Fibroblast of villous mesenchyme (primary cell): ENCODE measurements at places on chromosomes 13 and 19.

DNA sequence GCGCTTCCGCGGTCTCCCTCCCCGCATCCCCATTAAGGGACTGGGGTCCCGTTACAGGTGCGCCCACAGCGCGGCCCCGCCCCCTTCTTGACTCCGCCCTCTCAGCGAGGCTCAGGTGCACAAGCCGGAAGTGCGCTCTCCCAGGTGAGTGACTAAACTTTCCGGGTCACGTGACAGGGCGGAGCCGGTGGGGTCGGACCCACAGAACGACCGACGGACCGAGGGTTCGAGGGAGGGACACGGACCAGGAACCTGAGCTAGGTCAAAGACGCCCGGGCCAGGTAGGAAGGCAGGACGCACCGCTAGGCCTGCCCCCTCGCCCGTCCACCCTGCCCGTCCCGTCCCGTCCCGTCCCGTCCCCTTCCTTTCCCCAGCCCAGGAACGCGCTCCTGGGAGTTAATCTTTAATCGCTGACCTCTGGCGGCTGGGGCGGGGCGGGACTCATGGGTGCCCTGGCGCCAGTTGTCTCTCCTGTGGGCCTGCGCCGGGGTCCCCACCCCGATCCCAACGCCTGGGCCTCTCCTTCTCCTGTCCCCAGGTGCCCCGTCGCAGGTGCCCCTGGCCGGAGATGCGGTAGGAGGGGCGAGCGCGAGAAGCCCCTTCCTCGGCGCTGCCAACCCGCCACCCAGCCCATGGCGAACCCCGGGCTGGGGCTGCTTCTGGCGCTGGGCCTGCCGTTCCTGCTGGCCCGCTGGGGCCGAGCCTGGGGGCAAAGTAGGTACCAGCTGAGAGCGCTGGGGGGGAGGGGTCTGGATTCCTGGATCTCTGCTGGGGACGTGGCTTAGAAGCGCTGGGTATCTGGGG lies at the start of gene CRB3:
CRB3 (plus strand) TSS at position 202 of the 804 bp plus-strand sequence; CDS start at position 633, 431 bp downstream.
- no peak for DNase-seq

- DNase-seq, result no peak
These were observed 2.7 kb downstream of the CELF5 start for GRCh38 chr19:3227054-3227626.

- DNase-seq, result no peak
These were observed 17.1 kb downstream of the NWD1 start for GRCh38 chr19:16736709-16737108.

DNA sequence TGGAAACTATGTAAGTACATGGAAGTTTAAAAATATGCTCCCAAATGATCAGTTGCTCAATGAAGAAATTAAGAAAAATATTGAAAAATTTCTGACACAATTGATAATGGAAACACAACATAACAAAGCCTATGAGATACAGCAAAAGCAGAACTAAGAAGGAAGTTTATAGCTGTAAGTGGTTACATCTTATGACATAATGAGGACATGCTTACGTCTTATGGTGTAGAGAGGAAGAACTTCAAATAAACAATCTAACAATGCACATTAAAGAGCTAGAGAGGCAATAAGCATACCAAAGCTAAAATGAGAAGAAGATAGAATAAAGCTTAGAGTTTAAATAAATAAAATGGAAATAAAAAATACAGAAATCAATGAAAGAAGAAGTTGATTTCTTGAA lies 50.0 kb upstream of the CEACAM21 start:
- DNase-seq, result no peak

DNA sequence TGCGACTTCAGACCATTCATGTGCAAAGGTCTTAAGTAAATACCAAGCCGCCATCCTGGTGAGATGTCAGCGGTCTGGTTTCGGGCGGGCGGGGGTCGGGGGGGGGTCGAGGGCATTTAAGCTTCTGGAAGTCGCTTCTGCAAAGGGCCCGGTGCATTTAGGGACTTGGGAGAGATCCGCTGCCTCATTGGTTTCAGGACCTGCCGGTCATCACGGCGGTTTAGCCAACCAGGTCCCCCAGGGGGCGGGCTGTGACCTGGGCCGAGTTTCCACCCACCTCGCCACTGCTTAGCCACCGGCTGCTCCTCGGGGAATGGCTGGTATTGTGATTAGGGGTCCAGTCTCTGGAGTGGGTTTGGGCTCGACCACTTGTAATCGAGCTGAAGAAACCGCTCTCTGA lies 7.8 kb downstream of the ANKLE1 start:
- DNase-seq, result peak; percentile 91

- no peak for DNase-seq
These were observed 8.9 kb downstream of the DHX34 start for GRCh38 chr19:47357788-47358680.

GRCh38 chr19:45070861-45071544 lies 5.3 kb downstream of the ZNF296 start:
- DNase-seq, result no peak

DNA sequence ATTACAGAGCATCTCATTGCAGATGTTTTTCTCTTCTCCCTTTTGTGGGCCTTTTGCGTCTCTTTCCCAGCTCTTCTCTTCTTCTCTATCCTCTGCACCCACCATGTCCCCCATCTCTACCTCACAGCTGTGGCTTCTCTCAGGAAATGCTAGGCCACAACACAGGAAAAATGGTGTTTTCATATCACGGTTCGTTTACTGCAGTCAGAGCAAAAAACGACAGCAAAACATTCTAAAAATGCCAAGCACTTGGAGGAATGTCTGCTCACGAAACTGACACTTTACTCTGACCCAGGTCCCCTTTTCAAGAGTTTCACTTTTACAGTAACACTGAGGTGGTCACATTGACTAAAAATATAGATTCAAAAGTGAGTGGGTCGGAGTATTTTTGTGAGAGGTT lies 152.2 kb downstream of the DCT start:
- no peak for DNase-seq

DNA sequence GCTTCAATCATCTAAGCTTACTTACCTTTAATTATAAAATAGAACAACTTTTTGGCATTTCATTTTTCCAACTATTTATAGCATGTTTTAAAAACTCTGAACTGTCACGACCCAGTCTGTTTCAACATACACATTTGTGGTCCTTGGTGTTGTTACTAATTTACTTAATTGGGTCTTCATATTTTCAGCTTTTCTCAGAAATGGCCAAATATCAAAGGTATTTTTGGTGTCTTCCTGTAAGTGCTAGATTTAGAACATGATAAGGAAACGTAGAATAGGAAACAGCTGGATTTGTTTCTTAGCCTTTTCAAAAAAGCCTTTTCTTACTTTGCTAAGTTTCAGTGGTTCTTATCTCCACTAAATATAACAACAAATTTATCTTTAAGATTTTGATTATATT lies 11.4 kb downstream of the LPAR6 start:
- peak; percentile 37 for DNase-seq

- no peak for DNase-seq
These were observed 1336.1 kb downstream of the PCDH9 start for GRCh38 chr13:65894049-65894448.

GRCh38 chr19:4198467-4199126 lies 16.1 kb downstream of the ANKRD24 start:
- DNase-seq, result no peak

- no peak for DNase-seq
These were observed at the start of gene RSPH6A for GRCh38 chr19:45814851-45815480. TSS of gene RSPH6A (minus strand) at chr19:45815308. CDS start at chr19:45815176, 132 bp downstream.

GRCh38 chr19:38394488-38394887 lies 6.0 kb downstream of the SPRED3 start:
- peak; percentile 32 for DNase-seq
